ENCODE measurements at places on chromosomes 12 and 14.

DNA sequence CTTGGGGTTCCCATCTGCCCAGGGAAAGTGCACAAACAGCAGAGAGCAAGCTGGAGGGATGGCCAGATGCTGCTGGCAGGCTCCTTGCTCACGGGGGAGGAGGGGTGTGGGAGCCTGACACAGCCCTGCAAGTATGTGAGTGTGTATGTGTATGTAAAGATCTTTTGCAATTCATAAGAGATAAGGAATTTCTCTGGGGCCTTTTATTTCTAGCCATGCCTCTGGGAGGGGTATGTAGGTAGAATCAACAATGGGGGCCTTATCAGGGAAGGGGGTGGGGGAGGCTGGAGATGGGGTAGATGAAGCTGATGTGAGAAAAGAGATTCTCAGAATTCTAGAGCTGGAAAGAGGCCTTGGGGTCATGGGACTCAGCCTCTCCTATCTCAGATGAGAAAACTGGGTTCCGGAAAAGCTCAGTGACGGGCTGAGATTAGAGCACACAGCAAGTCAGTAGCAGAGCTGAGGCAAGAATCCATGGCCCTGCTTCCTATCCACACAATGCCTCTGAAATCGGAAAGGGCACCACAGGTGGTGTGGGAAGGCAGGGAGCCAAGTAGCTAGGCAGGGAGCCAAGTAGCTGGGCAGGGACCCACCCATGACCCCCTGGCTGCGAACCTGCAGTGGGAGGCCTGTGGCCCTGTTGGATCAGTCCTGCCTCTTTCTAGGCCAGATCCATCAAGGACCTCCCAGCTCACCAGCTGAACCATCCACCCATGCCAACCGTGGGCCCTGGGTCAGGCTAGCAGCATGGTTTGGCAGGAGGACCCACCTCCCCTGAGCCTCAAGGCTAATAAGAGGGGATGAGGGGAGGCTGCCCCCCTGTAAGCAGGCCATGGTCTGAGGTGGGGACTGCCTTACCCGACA lies 54.7 kb downstream of the PLEKHG3 start:
- no peak for DNase-seq

DNA sequence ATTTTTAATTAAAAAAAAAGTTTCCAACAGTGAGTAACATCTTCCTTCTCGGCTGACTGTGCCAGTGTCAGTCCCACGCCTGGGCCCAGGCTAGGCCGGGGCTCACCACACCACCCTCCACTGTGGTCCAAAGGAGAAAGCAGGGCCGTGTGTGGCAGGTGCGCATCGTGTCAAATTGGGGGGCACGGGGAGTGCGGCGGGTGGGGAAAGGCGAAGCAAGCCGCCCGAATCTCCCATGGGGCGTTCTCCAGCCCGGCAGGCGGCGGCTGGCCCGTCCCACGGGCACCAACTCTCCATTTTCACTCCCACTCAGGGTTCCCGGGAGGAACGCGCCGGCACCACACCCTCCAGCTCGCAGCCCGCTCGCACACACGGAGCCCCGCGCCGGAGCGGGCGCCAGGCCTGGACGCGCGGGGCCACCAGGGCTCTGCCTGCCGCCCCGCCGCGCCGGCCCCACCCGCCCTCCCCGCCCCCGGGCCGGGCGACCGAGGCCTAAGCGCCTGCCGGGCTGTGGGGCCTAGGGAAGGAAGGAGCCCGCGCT lies 604 bp downstream of the EEA1 start:
- DNase-seq: no peak

DNA sequence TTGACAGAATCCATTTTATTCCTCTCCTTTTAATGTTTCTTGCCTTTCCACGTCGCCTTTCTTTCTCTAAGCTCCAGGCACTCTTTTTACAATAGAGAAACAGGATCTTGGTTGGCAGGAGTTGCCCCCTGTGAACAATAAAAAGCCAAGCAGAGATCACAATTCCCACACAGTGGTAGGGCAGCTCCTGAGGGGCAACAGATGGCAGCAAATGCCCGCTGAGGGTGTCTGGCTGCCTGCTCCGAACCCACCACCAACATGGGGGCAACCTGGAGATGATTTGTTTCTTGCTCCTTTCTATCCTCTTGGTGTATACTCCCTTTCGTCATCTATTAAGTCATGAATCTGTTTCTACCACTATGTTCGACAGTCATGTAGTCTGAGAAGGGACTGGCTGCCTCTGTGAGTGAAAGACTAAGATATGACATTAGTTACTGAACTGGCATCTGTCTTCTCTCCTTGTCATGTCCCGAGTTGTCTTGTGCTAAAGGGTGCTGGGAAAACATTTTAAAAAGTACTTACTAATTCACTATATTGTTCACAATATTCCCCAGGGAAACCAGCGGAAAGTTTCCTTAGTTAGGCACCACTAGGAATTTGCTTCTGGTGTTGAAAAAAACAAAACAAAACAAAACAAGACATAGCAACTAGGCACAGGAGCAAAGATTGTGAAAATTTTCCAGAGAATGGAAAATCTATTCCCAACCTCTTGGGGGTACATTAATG lies 170.1 kb downstream of the STXBP6 start:
- no peak for DNase-seq

DNA sequence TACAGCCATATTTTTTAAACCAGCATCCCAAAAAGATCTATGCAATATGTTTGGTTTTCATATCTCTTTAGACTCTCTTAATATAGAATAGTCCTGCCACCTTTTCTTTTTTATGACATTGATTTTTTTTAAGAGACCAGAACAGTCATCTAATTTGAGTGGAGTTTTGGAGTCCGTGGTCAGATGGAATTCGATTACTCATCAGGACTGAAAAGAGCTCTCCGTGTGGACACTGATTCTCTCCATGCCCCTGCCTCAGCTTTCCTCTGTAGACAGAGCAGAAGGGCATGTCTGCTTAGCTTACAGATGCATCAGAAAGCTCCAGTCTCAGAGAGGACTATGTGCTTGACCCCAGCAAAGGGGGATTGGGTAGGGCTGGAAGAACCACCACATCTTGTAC lies 27.8 kb downstream of the SMCO2 start:
- DNase-seq: no peak

DNA sequence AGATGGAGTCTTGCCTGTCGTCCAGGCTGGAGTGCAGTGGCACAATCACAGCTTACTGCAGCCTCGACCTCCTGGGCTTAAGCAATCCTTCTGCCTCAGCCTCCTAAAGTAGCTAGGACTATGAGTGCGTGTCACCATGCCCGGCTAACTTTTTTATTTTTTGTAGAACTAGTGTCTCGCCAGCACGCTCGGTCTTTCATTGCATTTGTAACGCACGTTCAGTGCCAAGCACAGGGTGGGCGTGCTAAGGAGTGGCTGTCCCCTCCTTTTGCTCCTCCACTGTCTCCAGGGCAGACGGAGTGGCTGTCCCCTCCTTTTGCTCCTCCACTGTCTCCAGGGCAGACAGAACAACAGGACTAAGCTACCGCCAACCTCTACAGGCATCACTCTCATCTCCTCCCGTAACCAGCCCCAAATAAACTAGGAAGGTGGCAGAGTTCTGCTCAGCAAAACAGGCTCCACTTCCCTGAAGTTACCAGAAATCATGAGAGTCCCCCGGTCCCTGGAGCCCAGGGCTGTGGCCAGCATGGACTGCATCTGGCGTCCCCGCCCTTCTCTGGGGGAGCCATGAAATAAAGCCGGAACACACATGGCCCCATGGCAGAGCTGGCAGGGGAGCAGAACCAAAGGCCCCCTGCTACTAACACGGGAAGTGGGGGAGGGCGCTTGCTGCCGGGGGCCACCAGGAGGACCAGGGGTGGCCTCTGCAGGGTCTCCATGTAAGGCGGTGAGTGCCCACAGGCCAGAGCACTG lies 60.2 kb downstream of the CCDC88C start:
- no peak for DNase-seq

DNA sequence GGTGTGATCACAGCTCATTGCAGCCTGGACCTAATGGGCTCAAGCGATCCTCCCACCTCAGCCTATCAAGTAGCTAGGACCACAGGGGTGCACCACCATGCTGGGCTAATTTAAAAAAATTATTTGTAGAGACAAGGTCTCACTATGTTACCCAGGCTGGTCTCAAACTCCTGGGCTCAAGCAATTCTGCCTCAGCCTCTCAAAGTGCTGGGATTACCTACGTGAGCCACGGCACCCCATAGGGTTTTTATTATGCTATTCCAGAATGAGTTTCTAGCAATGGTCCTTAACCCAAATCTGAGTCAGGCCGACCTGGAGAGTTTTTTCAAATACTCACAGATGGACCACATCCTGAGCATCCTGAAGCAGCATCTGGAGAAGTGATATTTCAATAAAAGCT lies 159.8 kb downstream of the CPNE8 start:
- no peak for DNase-seq

- no peak for DNase-seq
These were observed 133.8 kb upstream of the TBX3 start for GRCh38 chr12:114817571-114818425.

- DNase-seq: no peak
These were observed 8.4 kb downstream of the ASIC1 start for GRCh38 chr12:50065726-50066310.

GRCh38 chr12:115771065-115771464 lies 506.4 kb downstream of the MED13L start:
- peak; percentile 20 for DNase-seq

DNA sequence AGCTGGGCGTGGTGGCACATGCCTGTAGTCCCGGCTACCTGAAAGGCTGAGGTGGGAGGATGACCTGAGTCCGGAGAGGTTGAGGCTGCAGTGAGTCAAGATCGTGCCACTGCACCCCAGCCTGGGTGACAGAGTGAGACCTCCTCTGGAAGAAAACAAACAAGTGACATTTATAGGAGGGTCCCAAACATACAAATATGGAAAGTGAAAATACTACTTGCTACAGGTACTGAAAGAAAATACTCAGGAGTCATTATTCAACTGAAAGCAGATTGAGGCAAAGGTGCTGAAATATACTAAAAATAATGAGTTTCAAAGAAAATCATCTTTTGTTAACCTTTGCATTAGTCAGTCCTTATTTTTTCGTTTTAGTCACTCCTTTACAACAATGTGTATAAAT lies 53.5 kb downstream of the ETV6 start:
- DNase-seq: no peak

GRCh38 chr14:66540038-66540437 lies 32.1 kb downstream of the GPHN start:
- DNase-seq: no peak

DNA sequence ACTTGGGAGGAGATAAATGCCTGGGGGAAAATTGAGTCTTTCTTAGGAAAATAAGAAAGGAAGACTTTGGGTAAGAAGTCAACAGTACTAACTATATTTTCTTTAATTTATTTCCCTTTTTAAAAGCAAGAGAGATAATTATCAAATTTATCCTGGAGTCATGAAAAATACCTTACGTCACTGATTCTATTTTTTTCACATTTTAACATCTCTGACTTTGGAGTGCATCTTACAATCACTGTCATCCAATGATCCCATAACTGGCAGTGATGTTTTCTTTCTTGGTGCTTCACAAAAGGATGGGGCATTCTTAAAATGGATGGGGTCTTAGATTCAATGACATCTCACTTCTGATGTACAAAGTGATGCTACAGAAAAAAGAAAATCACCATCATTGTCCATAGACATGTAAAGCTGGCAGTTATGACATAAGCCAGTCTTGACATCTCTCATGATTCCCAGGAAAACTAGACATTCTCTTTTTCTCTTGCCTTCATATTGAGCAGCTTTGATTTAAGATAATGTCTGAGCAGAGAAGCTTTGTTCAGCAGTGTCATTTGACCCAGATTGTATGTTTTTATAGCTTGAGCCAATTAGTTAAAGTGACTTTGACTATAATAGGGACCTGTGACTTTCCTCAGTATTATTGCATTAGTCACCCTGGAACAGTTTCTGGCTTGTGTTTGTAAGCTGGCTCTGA lies 236.2 kb downstream of the EGLN3 start:
- DNase-seq: no peak

DNA sequence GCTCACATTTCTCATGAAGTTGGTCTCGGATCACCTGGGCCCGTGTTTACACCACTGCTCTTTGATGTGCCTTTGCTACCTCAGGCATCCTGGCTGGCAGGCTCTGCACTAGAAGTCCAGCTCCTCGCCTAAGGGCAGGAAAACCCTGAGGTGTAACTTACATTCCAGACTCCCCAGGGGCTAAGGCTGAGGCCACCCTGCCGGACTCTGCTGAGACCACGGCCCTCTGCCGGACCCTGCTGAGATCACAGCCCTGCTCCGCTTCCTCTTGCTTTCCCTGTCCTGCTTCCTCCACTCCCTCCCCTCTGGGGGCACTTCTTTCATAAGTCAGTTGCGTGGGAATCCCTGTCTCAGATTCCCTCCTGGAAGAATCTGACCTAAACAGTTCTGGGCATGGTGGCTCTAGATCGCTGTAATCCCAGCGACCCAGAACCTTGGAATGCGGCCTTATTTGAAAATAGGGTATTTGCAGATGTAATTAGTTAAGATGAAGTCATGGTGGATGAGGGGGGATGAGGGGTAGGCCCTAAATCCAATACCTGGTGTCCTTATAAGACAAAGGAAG lies 17.2 kb downstream of the RILPL1 start:
- DNase-seq: no peak

DNA sequence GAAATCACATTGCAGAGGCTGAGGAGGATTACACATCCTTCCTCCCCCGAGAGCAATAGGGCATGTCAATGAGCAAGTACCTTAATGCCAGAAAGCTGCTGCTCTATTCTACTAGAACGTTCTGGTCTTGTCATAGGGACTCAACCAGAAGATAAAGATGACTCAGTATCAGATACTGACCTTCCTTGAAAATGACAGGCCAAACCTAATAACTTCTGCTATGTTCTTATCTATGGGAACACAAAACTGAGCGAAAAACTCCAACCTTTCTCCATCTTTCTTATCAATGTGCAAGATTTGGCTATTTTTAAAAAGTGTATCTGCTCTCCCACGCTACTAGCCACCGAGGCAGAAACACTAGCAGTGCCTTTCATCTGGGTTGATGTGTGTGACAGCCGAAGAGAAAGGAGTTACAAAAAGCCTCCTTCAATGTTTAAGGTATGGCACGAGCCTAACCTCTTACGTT lies 5.5 kb downstream of the CCDC92 start:
- DNase-seq: no peak

- DNase-seq: no peak
These were observed at the start of gene GALNT4 for GRCh38 chr12:89524541-89525304. GALNT4 (minus strand) TSS chr12:89524796; CDS start chr12:89524549, 247 bp downstream.

DNA sequence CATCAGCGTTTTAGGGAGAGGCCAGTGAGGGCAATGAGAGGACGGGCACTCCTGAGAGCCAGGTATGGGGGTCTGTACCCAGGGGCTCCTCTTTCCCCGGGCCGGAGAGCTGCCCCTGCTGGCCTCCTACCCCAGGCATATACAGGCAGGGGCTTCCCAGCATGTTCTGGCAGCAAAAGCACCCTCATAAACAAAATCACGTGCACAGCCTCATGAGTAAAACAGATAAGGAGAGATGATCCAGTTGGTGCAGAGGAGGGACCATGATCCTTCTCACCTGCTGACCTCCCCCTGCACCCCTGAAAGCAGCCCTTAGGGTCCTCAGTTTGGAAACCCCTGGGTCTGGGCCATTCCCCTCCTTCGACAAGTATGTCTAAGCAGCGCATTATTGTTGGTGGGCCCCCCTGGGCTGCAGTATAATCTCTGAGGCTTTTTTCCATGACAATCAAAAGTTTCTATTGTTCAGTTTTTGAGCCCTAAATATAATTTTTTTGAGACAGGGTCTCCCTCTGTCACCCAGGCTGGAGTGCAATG lies 5.0 kb upstream of the KRT4 start:
- DNase-seq: no peak

- no peak for DNase-seq
These were observed 44.6 kb downstream of the HMGA2 start for GRCh38 chr12:65868878-65869277.
